ENCODE measurements at places on chromosomes 16 and 17. TPM values are rescaled to one million over a fixed set of nuclear protein-coding genes. Genes with fewer than 3 reads are reported as not detected.

DNA sequence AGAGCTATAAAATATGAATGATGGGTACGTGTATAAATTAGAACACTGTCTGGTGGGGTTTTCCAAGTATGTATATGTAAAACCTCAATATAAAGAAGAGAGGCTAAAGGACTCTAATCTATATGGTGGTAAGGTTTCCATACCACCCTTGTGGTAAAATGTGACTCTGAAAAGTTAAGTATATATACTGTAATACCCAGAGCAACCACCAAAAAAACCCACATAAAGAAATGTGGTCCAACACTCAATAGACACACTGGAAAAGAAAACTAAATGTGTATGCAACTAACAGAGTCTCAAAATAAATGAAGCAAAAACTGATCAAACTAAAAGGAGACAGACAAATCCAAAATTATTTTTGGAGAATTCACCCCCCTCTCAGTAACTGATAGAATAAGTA is 72.2 kb downstream of the XPO6 start:
- DNase-seq, result no peak

DNA sequence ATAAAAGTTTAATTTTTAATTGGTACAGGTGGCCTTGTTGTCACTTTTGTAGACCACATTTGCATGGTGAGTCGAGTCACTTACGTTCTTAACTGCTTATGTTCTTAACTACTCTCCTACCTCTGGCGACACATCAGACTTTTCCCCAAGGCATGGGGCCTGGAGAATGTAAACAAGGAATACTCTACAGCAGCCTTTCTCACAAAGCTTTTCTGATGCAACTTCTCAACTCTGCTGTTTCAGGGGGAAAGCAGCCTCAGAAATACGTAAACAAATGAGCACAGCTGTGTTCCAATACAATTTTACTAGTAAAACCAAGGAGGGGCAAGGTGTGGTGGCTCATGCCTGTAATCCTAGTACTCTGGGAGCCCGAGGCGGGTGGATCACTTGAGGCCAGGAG is 6.9 kb downstream of the KARS1 start:
- no peak for DNase-seq

Gene TPSAB1
- 38.0 TPM for total RNA-seq

- DNase-seq, result no peak
Measured at GRCh38 chr17:38958756-38959155, 8.4 kb downstream of the FBXO47 start.

DNA sequence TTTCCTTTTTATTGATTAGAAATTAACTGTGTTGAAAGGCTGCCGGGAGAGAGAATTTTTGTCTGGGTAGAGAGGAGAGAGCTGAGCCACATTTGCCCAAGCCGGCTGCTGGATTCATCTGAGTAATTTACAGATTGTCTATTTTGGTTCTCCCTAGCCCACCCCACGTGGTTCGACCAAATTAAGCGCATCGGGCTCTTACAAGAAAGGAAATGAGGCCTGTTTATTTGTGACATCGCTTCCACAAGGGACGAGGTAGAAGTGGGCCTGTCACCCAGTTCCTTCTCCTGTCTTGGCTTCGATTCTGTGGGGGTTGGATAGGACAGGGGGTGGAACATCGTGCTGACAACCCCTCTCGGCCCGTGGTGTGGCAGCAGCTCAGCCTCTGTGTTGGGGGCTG is 42.9 kb downstream of the SYT17 start:
- no peak for DNase-seq

DNA sequence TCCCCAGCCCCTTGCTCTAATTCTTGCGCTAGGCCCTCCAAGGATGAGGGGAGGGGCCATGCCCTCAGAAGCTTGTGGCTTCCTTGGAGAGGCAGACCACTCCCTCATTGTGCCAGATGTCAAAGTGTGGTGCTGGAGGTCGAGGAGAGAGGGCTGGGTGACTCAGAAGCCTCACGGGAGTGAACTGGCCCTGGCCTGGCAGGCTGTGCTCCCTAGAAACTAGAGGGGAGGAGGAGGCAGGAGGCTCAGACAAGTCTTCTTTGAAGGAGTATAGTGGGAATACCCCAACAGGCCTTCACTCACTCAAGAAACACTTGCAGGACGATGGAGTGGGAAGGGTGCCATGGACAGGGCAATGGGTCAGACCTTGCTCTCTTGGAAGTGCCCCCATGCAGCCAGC is 18.5 kb downstream of the ANKRD40 start:
- DNase-seq, result no peak

GRCh38 chr17:60468371-60468770 is 46.1 kb downstream of the CHCT1 start:
- DNase-seq, result no peak

- DNase-seq, result no peak
Measured at GRCh38 chr16:85709766-85710585, 21.2 kb upstream of the GINS2 start.

DNA sequence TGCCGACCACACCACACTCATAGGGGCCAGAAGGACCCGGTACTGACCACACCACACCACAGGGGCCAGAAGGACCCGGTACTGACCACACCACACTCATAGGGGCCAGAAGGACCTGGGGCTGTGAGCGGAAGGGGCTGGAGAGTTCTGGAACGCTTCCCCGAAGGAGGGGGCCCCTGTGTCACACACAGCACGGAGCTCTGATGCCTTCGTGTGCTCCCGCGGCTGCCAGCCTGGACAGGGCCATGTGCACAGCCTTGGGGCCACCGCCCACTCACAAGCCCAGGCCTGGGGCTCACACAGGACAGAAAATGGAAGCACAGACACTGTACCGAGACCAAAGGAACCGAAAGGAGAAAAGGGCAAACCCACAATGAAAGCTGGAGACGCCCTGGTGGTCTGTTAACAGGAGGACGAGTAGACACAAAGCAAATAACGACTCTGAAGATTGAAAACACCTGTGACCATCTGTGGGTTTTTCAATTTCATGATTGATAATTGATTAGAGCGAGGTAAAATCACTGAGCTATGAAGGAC is 106.5 kb upstream of the METRNL start:
- DNase-seq, result no peak

DNA sequence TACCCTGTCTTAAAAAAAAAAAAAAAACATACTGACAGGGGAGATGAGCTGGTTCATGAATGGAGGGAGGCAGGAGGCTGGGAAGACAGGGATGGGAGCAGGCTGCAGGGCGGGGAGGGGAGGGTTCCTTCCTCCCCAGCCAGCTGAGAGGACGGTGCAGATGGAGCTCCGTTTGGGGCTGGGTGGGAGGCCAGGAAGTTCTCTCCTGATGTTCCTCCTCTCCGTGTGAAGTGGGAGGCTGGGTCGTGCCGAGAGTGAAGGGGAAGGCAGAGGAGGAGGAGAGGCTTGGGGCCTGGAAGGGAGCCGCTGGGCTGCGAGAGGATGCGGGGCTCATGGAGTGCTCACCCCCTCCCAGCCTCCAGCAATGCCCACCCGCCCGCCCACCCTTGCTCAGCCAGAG is 21.3 kb downstream of the SBK1 start:
- DNase-seq, result no peak

DNA sequence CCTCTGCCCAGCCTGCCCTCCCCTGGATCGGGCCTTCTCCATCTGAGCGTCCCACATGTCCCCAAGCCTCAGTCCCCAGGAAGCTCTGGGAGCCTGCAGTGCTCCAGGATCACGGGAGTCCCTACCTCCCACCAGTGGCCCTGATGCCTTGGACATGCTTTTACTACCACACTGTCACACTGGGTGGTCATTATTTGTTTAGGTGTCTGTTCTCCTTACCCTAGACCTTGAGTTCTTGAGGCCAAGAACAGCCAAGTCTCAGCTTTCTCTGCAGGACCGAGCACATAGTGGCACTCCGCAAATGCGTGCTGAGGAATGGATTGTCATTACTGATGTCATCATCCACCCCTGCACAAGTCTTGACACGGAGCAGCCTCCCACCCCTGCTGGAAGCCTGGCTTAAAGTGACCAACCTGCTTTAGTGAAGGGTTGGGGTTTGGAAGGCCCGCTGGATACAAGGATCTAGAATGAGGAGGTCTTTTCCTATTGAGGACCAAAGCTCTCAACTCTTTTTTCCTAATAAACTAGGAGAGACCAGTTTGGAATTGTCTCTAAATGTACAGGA is 132.9 kb upstream of the CRHR1 start:
- no peak for DNase-seq

All from ureter (tissue), 1 donor.